ENCODE measurements at places on chromosomes 13 and 19.

- no peak for DNase-seq
Observed at GRCh38 chr13:76751278-76751677, 134.9 kb downstream of the KCTD12 start.

GRCh38 chr13:83125791-83126190 lies 756.5 kb downstream of the SLITRK1 start:
- no peak for DNase-seq

DNA sequence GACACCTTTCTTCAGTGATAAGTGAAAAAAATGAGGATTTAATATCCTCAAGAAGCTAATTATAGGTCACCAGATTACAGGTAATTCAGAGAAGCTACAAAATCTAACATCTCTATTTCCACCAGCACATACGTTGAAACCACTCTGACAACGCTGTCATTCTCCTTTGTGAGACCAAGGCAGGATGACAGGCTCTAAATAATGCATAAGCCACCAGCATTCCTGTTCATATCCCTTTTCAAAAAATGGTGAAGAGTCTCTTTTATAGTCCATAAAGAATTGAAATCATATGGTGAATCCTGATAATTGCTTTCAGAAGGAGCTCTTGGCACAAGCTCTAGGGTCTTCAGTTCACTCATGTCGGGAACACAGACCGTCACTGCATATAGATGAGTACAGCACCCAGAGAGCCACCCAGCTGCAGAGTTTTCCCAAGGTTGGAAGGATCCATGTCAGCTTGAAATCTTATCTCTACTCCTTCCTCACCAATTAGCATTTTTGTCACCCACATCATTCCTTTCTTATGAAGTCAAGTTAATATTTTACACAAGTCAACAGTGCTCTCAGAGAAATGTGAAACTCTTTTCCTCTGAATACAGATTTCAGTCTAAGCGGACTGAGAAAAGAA lies 431.4 kb downstream of the TBC1D4 start:
- DNase-seq: no peak

GRCh38 chr13:97278435-97279411 lies 56.6 kb downstream of the MBNL2 start:
- no peak for DNase-seq

DNA sequence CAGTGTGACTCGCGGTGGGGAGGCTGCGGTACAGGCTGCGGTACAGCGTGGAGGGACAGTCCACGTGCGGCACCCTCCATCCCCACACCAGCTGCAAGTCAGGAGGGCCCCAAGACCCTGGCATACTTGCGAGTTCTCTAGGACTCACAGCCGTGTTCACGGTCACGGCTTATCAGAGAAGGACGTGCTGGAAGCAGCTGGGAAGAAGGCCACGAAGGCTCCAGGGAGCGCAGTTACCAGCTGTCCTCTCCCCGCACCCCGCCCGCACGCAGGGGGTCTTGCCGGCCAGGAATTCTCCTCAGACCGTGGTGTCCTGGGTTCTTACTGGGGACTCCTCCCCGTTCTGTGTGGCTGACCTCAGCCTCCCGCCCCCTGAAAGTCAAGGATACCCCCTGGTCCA lies 6.2 kb downstream of the ZNF444 start:
- DNase-seq: no peak

- no peak for DNase-seq
Observed at GRCh38 chr13:25988661-25989060, 63.2 kb downstream of the SHISA2 start.

GRCh38 chr19:57434386-57435061 lies 601 bp upstream of the ZNF749 start:
- DNase-seq: no peak

DNA sequence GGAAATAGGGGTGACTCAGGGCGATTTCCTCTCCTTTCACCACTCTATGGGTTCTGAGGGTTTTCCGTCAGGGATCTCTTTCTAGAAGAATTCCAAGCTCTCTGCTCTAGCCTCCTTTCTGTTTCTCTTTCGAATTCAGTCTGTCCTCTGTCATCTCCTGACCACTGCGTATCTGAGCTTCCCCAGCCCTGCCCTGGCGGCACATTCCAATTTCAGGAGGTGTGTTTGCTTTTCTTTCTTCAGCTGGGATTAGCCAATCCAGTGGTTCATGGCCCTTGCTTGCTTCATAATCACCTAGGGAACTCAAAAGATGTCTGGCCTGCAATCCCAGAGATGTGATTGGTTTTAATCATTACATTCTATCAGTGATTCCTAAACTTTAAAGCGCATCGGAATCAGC lies 9.4 kb downstream of the IFNL2 start:
- DNase-seq: no peak

- no peak for DNase-seq
Observed at GRCh38 chr19:17423429-17424208, 3.8 kb downstream of the MVB12A start.

- no peak for DNase-seq
Observed at GRCh38 chr19:10439588-10439987, 19.2 kb downstream of the PDE4A start.

- DNase-seq: no peak
Observed at GRCh38 chr13:92265408-92265807, 867.0 kb downstream of the GPC5 start.

DNA sequence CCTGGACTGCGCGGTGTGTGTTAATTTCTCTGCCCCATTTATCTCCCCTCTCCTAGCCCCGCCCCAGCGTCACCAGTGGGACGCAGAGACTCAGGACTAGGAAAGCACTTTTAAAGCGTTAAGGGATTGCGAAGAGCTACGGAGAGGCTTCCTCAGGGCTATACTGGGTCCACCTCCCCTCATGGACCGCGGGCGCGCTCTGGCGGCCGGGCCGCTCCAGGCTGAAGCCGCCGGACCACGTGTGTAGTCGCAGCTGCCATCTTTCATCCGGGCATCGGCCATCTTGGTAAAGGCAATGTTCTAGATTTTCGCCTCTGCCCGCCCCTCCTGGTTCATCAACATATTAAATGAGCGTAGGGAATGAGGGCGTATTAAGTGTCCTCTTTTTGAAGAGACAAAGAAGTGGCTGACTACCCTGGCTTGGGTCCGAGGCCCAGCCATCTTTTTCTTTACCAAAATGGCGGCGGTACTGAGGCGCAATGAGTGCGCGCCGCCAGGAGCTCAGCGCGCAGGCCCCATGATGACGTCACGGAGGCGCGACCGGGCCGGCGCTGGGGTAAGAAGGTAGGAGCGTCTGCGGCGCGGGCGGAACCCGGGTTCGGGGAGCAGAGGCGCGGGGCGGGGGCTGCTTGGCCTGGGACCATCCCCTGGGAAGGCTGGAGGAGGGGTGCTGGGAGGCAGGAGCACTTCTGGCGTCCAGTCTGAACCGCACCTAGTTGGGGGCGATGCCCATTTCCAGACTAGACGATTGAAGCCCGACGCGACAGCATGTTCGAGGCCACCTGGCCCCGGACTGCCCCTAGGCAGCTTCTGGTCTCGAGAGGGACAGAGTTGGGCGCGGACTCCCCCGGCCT lies at the start of gene CCDC124:
TSS of gene CCDC124 (plus strand) at position 531 of the 854 bp plus-strand sequence. CDS start 3,406 bp downstream, outside the sequence.
- DNase-seq: peak; percentile 91

DNA sequence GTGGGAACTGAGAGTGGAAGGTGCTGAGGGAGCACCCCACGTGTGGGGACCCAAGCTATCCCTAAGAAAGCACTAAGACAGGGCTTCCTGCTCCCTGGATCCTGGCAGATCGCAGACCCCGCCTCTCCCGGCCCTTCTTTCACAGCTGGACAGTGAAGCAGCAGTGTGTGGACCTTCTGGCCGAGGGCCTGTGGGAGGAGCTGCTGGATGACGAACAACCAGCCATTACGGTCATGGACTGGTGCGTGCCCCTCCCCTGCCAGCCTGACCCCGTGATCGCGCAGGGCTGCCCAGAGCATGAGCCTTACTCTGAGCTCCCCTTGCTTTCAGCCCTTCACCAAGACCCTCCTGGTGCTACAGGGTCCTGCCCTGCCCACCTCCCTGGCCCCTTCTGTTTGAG lies 2.3 kb downstream of the NCCRP1 start:
- DNase-seq: no peak

DNA sequence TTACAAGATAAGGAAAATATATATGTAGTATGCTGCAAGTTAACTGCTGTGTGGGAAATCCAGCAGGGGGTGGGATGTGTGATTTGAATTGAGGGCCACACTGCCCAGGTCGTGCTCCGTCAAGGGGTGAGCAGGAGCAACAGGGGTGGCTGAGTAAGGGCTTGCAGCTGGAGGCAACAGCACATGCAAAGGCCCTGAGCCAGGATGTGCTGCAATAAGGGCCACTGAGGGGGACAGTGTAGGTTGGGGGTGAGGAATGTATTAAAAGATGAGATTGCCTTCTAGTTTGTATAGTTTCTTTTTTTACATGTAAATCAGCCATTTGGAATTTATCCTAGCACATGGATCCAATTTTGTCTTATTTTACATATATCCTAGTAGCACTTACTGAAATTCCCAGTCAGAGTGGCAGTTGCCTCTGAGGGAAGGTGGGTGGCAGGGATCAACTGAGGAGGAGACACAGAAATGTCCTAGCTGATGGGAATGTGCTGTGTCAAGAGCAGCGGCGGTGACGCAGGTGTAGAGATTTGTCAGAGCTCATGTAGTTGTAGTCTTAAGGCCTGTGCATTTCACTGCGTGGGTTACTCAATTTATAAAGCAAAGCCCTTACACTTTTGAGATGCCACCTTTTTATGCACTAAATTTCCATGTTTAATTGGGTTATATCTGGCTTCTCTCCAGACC lies 5.4 kb upstream of the RBM42 start:
- no peak for DNase-seq

DNA sequence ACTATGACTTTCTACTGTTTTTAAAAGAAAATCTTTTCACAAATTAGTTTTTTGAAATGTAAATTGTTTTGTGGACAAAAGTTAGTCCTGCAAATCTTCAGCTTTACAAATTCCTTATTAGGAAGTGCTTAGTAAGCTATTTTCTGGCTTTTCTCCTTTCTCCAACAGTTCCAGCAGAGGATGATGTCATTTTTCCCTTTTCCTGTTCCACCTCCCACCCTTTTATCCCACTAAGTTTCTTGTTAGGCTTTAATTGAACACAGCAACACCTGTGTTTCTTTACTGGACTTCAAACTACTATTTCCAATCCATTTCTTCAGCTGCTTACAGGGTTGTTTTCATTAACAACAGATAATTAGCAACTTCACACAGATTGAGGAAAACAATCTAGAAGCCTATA lies 389.2 kb downstream of the NDFIP2 start:
- DNase-seq: no peak

DNA sequence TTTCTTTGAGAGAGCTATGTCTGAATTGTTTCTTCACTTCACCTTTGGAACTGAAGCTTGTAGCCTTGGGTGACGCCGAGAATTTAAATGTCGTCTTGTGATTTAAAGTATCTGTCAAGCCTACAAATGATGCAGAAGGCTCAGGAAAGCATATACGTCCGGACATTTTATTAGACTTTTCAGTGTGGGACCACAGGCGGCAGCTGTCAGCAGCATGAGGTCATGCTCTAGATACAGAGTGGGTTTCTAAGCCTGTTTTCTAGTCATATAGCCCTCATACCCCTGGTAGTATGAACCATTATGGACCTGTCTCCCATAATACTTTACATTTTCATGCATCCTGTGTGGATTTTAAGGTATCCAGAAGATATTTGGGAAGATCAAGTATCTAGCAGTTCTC lies 212.3 kb downstream of the ATP8A2 start:
- no peak for DNase-seq

GRCh38 chr19:10433131-10433536 lies 12.8 kb downstream of the PDE4A start:
- no peak for DNase-seq

GRCh38 chr13:90315061-90315460 lies 1032.4 kb upstream of the MIR17HG start:
- no peak for DNase-seq
